ENCODE measurements at places on chromosomes 13 and 19.

DNA sequence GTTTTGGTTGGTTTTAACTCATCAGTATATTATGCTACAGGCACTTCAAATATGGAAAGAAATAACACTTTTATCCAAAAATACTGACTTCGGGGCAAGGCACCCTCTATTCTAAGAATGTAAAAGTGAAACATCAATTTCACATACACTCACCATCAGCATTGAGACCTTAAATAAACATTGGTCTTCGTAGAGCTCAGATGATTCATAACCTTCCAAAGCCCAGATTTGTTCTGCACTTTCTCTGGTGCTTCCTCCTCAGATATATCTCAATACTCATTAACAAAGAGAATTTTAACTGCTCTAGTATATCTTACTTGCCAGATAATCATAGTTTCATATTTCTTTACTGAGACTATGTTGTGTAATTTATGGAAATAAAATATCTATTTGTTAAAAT is 794.3 kb downstream of the LIG4 start:
- no peak for DNase-seq

DNA sequence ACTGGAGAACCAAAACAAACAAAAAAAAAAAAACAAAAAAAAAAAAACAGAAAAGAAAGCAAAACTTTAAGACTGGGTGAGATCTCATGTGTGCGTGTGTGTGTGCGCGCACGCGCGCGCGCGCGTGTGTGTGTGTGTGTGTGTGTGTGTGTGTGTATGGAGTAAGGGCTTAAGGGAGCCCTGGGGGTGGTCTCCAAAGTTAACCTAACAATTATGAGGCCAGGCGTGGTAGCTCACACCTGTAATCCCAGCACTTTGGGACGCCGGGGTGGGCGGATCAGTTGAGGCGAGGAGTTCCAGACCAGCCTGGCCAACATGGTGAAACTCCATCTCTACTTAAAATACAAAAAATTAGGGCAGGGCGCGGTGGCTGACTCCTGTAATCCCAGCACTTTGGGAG is 46.7 kb downstream of the CYP4F22 start:
- no peak for DNase-seq

DNA sequence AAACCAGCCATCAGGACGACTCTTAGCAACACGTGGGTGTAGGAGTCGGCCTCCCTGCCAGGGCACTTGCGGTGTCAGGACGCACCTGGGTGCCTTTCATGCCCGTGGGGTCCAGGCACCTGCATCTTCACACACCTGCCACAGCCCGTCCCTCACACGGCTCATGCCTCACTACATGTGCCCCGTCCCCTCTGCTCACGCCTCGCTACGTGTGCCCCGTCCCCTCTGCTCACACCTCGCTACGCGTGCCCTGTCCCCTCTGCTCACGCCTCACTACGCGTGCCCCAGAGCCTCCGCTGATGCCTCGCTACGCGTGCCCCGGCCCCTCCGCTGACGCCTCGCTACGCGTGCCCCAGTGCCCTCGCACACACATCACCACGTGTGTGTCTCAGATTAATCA is 58.0 kb upstream of the F7 start:
- no peak for DNase-seq

DNA sequence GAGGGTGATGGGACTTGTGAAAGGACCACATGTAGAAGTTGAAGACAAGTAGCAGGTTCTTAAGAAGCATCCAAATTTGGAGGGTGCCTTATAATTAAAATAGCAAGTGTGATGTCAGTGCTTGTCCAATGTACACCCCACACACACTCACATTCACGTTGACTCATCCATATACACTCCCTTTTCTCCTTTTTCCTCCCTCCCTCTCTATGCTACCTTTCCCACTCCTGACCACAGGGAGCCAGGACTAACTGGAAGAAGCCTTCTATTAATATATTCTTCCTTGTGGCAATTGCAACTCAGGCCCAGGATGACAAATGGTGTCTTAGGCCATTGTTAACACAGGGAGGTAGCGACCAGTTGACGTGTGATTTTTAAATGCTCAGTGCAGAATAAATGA is 16.3 kb upstream of the GPR183 start:
- no peak for DNase-seq

DNA sequence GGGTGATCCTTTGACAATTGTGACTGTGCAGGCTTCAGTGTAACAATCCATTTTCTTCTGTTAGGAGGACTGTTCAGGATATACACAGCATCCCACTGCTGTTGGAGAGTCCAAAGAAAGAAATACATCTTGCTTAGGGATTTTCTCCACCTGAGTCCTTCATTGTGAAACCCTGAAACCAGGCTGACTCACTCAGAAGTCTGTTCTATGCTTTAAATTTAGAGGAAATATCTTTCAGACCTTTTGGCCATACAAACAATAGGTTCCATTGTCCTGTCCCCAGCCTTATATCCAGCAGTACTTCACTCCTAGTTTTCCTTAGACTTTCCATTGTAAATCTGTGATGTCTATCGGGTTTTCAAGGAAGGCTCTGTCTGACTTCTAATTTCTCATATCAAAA is 379.1 kb downstream of the SUCLA2 start:
- no peak for DNase-seq

- DNase-seq: no peak
Measured at GRCh38 chr13:27044837-27045570, 126.6 kb downstream of the USP12 start.

GRCh38 chr19:35154525-35155406 is at the start of gene FXYD5:
Gene FXYD5, plus strand, starts transcription at chr19:35154735. Its CDS starts 816 bp downstream, at chr19:35155551.
- peak; percentile 96 for DNase-seq

GRCh38 chr13:40189426-40189825 is 477.0 kb downstream of the FOXO1 start:
- no peak for DNase-seq

- no peak for DNase-seq
Measured at GRCh38 chr13:26168237-26168814, 53.8 kb downstream of the RNF6 start.

DNA sequence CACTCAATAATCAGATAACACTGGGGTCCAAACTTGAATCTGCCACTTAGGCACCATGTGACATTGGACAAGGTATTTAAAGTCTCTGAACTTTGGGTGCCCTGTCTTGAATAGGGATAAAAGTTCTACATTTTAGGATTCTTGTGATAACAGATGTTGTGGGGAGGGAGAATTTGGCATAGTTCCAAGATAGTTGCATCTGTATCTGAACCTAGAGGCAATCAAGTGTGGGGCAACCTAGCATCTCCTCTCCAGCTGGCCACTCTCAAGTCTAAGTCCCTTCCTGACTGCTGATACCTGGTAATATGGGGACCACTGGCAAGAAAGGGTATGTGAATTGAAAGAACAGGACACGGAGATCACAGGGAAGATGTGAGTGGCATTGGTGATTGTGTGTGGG is 256.1 kb downstream of the FOXO1 start:
- DNase-seq: no peak

- no peak for DNase-seq
Measured at GRCh38 chr13:61275736-61276135, 139.9 kb downstream of the PCDH20 start.

GRCh38 chr19:44005973-44006372 is 3.2 kb downstream of the ZNF230 start:
- DNase-seq: no peak
